ENCODE measurements at places on chromosomes 3 and 15.

DNA sequence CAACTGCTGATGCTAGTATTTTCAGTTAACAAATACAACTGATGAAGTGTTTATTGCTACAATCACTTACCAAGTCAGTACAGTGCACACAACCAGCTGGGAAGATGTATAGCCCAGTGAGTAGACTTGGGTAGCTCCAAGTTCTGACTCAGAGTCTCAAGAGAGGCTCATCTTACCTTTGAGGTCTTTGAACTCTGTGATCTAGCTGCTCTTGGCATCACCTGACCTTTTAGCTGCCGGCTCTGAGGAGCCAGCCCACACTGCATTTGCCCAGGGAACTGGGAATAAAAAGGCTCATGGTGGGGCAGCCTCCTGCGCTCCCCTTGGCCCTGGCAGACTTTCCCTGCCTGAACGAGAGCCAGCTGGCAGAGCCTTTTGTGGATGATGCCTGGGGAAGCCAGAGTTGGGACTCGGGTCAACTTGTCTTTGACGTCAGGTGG lies 82.6 kb downstream of the CEMIP start:
- no peak for DNase-seq

- no peak for DNase-seq
These were observed 15.1 kb downstream of the NTRK3 start for GRCh38 chr15:88241461-88241860.

DNA sequence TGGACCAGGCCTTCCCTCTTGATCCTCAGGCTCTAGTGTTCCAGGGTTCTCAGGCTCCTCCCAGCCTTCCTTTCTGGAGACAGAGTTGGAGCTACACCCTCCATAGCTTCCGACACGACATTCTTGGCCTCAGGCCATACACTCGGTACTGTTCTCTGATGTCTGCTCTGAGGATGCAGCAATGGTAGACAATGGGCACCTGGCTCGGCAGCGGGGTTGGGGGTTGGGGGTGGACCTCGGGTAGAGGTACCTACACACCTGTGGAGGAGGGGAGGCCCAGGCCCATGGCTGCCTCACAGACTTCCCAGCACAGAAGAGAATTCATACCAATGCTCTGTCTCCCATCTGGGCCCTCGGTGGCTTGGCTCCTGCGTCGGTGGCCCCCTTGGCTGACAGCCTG lies 21.4 kb downstream of the CCDC13 start:
- DNase-seq: no peak

DNA sequence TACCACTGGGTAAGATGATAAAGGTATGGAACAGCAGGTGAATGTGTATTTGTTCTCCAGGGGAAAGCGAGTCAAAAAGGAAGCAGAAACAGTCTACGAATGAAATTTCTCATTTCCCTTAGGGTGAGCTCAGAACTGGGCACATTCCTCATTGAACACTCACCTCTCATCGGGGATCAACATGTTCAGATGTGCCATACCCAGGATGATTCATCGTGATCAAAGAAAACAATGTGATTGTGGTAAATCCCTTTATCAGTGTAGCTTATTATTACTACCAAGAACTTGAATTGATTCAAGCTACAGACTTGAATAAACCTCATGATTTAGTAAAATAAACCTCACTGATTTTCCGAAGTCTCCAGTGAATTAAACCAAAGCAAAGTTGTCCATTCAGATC lies 72.1 kb downstream of the GJD2 start:
- DNase-seq: no peak

DNA sequence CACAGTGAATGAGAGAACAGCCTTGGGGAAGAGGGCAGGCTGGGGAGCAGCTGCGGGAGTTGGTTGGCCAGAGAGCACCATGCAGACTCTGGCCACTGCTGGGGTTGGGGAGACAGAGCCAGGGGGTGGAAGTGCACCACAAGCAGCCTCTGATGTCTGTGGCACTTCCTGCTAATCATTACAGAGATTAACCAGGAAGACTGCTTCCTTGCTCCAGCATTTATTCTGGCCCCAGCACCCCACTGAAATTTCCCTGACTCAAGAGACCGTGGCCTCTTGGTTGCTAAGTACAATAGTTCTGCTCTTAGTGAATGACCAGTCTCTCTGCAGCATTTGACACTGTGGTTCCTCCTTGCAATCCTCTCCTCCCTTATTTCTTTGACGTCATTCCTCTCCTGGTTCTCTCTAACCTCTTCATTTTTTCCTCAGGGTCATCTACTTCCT lies 266.2 kb upstream of the ROPN1 start:
- DNase-seq: no peak

DNA sequence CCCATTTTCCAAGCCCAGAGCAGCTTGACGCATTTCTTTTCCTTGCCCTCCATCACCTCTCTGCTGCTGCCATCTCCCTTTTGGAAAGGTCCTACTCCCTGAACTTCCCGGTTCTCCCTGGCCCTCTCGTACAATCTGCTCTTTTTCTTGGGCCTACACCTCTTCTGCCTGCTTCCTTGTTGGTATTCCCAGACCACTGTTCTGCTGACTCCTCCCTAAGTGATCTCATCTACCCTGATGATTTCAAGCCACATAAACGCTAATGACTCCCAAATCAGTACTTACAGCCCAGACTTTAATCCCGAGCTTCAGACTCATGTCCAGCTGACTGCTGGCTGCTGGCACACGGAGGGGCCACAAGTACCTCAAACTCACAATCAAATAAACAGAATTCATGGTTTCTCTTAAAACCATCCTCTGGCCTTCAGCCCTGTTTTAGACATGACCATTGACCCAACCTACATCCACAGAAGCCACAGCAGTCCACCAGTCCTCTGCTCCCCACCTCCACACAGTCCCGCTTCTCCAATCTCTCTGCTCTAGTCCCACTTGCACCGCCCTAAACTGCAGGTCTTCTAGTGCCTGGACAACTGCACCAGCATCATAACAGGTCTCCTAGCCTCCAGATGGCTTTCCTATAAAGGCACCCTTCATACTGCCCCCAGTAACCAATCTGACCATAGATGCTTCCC lies 57.6 kb downstream of the AAGAB start:
- no peak for DNase-seq

GRCh38 chr15:51798281-51798680 lies 31.2 kb upstream of the TMOD3 start:
- DNase-seq: no peak

Data from T-helper 17 cell (primary cell).